ENCODE measurements at places on chromosomes 12 and 14. TPM values are rescaled to one million over a fixed set of nuclear protein-coding genes. Genes with fewer than 3 reads are reported as not detected.

The MSI1 gene
- 64.5 TPM for total RNA-seq

The KCNJ8 gene
- total RNA-seq: 1.9 TPM

The LIN7A gene
- total RNA-seq: 8.6 TPM

The CELA1 gene
- not detected for total RNA-seq

The MYH7 gene
- total RNA-seq: not detected

The HOXC13 gene
- not detected for total RNA-seq

The PMEL gene
- total RNA-seq: 72.2 TPM

The JAG2 gene
- total RNA-seq: 11.8 TPM

The GLI1 gene
- 16.2 TPM for total RNA-seq

The TAC3 gene
- total RNA-seq: 6.8 TPM

The STAC3 gene
- 3.4 TPM for total RNA-seq

The LTB4R gene
- 6.9 TPM for total RNA-seq

The SMCO3 gene
- not detected for total RNA-seq

The ASIC1 gene
- total RNA-seq: 4.5 TPM

The KCNA1 gene
- 0.11 TPM for total RNA-seq

The KRT74 gene
- total RNA-seq: not detected

The GRIN2B gene
- total RNA-seq: 1.6 TPM

The RDH16 gene
- 0.85 TPM for total RNA-seq

The MTRFR gene
- 14.7 TPM for total RNA-seq

The NGB gene
- total RNA-seq: 0.33 TPM

The ITGA5 gene
- total RNA-seq: 20.8 TPM

- no peak for DNase-seq
These were observed 16.4 kb upstream of the LRP10 start for GRCh38 chr14:22854963-22855724.

GRCh38 chr12:114955414-114956014 is 271.5 kb upstream of the TBX3 start:
- DNase-seq: no peak

- DNase-seq: no peak
These were observed 200.5 kb upstream of the SFSWAP start for GRCh38 chr12:131510431-131510830.

GRCh38 chr14:92624764-92625163 is 111.2 kb downstream of the RIN3 start:
- DNase-seq: no peak

DNA sequence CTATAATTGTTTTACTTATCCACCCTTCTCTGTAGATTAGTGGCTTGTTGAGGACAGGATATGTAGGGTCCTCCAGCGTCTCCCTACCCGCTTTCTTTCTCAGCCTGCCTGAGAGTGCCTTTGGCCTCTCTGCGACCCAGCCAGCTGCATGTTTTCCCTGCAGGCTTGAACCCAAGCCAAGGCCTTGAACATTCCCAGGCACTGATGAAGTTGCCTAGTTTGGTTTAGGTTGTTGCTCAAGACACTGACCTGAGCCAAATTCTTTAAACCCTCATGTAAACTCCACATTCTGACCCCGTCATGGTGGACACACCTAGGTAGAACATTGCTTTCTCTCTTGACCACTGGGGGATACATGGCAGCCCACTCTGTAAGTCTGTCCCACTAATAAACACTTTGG is 33.4 kb upstream of the TXNRD1 start:
- no peak for DNase-seq

- no peak for DNase-seq
These were observed 98.9 kb downstream of the DENND5B start for GRCh38 chr12:31491841-31492598.

GRCh38 chr12:88538250-88538649 is 42.0 kb downstream of the KITLG start:
- no peak for DNase-seq

DNA sequence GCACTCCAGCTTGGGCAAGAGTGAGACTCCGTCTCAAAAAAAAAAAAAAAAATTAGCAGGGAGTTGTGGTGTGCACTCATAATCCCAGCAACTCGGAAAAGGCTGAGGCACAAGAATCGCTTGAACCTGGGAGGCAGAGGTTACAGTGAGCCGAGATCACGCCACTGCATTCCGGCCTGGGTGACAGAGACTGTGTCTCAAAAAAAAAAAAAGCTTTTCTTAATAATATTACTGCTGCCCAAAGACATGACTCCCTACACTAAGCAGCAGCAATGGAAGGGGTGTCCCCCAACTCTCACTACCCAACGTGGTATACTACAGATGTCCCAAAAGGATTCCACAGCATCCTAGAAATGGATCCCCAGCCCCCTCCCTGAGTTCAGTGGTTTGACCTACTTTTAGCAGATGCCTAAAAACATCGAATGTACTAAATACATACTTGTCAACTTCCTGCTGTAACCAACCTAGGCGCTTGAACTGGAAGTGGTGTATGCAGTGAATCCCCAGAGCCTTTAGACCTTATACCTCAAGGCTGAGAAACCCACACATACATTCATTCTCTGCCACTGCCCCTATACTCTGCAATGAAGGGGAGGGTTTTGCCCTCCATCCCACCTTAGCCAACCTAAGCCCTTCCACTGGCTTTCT is 8.5 kb upstream of the FKBP11 start:
- DNase-seq: no peak

DNA sequence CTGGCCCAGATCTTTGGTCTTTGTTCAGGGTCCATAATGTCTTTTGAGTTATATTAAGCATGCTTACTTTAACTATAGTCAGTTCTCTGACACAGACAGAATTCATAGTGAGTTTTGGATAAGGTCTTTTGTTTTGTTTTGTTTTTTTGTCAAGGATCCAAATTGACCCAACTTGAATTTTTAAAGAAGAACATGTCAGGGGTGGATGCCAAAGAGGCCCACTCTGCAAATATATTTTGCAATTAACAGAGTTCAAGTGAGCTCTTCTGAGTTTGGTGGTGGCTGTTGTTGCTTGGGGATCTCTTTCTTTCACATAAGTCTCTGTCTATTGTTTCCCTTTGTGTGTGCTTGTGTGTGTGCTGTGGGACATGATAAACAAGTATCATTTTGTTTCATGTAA is 34.4 kb upstream of the PMCH start:
- no peak for DNase-seq

GRCh38 chr14:25431211-25432076 is 381.5 kb upstream of the STXBP6 start:
- DNase-seq: peak; percentile 69

DNA sequence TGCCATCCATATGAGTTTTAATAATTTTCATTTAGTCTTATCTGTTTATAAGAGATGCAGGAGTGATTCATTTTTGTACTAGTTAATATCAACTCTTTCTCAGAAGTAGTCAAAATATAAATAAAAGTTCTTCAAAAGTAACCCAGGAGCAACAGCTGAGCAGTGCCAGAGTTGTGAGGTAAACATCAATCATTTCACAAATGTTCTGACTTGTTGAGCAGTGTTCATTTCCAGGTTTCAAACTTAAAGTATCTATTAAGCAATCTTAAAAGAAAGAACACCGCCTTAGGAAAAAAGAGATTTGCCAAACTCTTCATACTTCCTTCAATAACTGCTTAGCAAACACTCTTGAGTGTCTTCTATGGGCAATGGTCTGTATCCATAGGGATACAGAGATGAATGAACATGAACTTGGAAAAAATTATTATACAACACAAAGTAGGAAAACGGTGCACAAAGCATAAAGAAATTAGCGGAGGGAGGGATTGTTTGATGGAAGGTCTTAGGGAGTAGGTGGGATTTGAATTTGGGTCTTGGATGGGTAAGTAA is 41.9 kb upstream of the POC1B start:
- no peak for DNase-seq

DNA sequence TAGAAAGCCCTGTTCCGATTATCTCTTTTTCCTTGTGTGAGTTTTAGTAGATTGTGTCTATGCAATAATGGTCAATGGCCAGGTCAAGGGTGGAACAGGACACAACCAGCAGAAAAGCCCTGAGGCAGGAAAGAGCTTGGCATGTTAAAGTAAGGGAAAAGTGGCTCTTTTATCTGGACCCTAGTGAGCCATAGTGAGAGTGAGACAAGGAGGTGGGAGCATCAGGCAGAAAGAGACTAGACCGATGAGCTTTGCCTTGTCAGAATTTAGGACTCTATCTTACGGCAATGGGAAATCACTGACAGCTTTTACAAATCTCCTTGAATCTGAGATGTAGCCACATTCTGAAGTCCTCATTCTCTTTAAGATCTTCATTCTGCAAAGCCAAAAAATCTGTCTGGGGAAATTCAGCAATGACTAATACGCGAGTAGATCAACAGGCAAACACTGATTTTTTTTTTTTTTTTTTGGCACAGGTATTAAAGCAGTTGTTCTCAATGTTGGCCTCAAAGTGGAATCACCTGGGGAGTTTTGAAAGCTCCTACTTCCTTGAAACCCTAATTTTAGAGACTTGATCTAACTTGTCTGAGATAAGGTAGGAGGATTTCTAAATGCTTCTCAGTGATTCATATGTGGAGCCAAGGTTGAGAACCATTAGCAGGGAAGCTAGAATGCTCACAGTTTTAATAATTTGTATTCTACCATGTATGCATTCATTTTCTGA is 33.9 kb downstream of the TMEM19 start:
- no peak for DNase-seq

- DNase-seq: no peak
These were observed 99.0 kb downstream of the SAMD4A start for GRCh38 chr14:54665946-54666345.

GRCh38 chr14:98835051-98835824 is 436.8 kb downstream of the BCL11B start:
- DNase-seq: no peak

GRCh38 chr14:21796916-21797315 is 123.3 kb upstream of the OR4E1 start:
- no peak for DNase-seq

DNA sequence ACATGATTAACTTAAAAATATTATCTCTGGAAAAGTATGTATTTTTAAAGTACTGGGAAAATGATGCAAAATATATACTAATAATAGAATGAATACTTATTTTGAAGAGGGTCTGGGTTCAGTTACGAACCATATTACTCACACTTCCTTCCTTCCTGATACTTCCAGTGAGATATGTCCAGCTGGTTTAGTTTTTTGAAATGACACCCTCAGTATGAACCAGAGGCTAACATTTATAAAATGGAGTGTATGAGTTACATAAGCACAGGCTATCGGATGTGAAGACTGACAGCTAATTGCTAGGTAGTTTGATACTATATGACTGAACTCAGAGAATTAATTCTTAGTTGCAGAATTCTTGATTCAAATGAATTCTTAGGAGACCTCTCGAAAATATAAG is 122.9 kb downstream of the OTOGL start:
- DNase-seq: no peak

GRCh38 chr14:54088271-54088670 is 131.6 kb upstream of the BMP4 start:
- DNase-seq: no peak

DNA sequence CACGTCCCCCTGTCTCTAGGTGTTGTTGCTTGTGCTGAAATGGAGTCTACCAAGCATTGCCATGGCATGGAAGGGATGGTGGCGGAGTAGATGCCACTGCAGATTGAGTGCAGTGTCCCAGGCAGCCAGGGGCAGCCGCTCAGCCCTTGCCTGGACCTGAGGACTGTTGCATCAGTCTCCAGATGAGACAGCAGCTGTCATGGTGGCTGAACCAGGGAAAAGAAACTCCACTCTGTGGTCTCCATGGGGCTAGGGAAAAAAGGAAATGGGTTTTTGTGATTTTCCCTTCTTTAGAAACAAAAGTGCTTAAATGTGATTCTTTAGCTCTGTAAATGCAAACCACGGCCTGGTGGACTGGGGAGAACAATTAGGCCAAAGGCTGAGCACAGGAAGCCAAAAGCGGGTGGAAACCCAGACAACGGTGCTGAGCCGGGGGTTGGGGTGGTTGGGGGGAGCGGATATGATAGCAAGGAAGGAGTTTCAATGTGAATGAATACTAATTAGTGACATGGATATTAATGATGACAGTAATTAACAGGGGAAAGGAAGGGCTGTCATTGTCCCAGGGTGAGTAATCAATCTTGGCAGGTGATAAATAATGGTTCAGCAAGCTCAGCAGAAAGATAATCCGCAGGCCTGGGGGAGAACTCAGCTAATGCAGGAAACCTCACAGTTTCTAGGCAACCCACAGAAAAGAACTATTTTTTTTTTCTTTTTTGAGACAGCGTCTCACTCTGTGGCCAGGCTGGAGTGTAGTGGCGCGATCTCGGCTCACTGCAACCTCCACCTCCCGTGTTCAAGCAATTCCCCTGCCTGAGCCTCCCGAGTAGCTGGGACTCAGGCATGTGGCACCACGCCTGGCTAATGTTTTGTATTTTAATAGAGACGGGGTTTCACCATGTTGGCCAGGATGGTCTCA is 442.6 kb downstream of the DPF3 start:
- DNase-seq: no peak

GRCh38 chr14:105702275-105702817 is 176.0 kb downstream of the TMEM121 start:
- no peak for DNase-seq

GRCh38 chr14:104573930-104574329 is 5.6 kb upstream of the C14orf180 start:
- DNase-seq: no peak

DNA sequence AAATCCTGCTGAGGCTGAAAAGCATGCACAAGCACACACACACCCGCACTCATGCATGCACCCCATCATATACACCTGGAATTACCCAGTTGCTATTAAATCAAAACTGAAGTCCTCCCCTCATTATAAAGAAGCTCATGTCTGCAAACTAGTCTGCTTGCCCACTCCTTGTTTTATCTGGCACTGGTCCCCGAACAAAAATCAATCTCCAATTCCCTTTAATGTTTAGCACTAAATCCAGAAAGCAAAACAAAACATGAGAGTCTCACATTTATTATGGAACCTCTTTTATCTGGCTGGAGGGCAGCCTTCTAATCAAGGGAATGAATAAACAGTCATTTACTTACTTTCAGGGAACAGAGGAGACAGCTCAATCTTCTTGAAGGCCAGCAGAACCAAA is 1093.4 kb upstream of the FLRT2 start:
- DNase-seq: no peak

DNA sequence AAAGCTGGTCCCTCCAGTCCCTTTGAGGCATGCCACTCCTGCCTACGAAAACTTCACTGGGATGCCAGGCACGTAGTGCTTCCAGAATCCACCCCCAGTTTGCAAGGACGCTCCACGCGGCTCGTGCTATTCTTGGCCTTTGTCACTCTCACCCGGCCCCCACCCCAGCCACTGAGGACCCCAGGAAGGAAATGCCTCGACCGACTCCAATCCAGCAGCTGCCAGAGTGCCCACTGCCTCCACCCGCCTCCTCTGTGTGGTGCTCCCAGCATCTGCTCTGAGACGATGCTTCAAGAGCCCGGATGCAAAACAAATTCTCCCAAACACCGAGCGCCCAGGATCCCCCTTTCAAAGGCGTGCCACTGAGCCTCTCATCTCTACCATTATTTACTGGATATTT is 123.9 kb downstream of the RFLNA start:
- DNase-seq: no peak

- no peak for DNase-seq
These were observed 73.0 kb upstream of the PRMT8 start for GRCh38 chr12:3417937-3418462.

All from WTC11 (cell line).